Smooth muscle cell of the brain vasculature (primary cell): ENCODE measurements at places on chromosomes 7 and 10.

- no peak for DNase-seq
Measured at GRCh38 chr10:46543466-46544377, 12.7 kb downstream of the GPRIN2 start.

- DNase-seq, result no peak
Measured at GRCh38 chr7:48108959-48109847, 20.1 kb downstream of the UPP1 start.

DNA sequence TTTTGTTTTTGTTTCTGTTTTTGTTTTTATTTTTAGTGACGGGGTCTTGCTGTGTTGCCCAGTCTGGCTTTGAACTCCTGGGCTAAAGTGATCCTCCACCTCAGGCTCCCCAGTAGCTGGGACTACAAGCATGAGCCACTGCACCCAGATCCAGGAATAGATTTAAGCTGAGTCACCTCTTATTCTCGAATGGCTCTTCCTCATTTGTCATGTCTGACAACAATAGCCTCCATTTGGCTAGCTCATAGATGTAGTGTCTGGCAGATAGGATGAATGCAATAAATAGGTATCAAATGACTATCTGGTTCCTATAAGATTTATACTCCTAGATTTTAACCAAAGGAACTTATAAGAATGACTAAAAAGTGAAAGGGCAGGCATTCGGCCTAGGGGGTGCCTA, 172.9 kb downstream of the TMEM26 start:
- DNase-seq, result no peak

GRCh38 chr10:27710014-27710413, 35.6 kb downstream of the MKX start:
- DNase-seq, result no peak

- no peak for DNase-seq
Measured at GRCh38 chr10:29600821-29601220, 34.0 kb downstream of the SVIL start.

DNA sequence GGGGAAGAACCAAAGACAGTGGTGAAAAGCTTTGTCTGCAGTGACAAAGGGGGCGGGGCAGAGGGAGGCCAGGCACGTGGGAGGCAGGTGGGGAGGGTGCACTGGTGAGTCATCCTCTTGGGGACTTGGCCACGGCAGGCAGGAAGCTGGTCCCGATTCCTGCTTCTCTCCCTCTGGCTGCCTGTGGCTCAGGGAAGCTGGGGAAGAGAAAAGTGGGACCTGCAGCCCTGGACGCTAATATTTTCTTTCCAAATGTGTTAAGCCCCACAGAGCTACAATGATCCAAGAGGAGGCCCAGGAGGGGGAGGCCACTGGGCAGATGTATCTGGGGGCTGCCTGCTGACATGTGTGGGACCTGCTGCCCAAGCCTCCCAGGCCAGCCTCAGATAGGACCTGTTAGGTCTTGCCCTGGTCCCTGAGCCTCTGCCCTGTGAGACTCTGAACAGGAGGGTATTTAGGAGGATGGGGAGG, 231.8 kb downstream of the KCNMA1 start:
- no peak for DNase-seq

- DNase-seq, result no peak
Measured at GRCh38 chr10:102752266-102752930, 8.7 kb downstream of the WBP1L start.

- DNase-seq, result no peak
Measured at GRCh38 chr7:120394595-120394994, 121.6 kb downstream of the KCND2 start.

DNA sequence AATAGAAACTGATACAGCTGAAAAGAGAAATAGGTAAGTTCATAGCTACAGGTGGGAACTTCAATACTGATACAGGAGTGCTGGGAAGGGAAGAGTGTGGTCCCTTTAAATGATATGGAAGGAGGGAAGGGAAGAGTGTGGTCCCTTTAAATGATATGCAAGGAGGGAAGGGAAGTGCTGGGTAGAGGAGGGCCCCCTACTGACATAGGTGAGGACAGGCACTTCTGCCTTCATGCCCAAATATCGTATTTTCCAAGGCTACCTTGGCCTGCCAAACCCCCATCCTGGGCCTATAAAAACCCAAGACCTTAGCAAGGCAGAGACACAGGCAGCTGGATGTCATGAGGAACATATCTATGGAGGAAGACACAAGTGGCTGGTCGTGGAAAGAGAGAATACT, 92.3 kb downstream of the MAGI2 start:
- no peak for DNase-seq

GRCh38 chr7:109834851-109835250, 1256.1 kb upstream of the LRRN3 start:
- no peak for DNase-seq

DNA sequence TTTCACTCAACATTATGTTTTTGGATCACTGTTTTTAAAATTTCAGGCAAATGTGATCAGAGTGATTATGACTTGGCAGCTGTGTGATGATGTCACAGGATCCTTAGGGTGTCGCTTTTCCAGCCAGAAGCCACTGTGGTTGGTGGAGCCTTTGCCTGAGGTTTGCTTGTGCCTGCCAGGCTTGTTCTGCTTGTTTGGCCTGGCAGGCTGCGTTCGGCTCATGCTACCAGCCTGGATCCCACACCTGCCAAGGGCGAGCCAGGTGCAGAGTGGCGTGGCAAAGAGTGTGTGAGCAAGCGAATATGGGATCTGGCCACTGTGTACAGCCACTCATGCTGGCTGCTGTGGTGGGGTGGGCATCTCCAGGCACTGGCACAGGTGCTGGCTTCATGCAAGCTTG, 55.7 kb downstream of the ADK start:
- DNase-seq, result no peak

GRCh38 chr7:148395990-148396716, 194.4 kb upstream of the C7orf33 start:
- no peak for DNase-seq

DNA sequence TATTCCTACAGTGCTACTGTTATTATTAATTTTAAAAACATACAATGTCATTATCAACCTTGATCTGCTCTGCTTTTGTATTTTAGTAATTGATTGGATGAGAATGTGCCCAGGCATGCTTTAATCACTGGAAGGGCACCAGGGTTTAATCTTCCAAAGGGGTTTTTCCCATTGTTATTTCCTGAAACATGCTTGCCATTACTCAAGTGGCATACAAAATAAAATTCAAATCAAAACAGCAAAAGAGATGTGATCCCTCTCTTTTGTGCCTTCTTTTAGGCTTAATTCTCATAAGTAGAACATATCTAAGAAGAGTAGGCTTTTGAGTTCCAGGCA, 963.3 kb downstream of the LRMDA start:
- no peak for DNase-seq

GRCh38 chr7:100949227-100949932, at the start of gene MUC3A:
Gene MUC3A (plus strand): TSS chr7:100949534. CDS start chr7:100949625, 91 bp downstream.
- DNase-seq, result no peak

DNA sequence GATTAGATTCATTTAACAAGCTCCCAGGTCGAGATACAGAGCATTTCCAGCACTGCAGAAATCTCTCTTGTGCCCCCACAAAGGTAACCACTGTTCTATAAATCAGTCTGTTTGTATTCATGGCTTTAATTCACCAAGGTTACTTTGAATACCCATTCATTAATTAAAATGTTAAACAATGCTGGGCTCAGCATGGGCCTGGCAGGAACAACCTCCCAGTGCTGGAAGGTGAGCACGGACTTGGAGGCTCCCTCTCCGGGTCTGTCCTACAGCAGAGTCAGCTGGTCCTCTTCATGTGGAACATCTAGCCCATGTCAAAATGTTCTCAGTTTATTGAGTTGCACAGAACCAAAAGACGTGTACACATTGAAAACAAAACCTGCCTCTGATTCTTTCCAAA, 15.6 kb upstream of the EFCAB10 start:
- DNase-seq, result no peak

- DNase-seq, result no peak
Measured at GRCh38 chr10:71881647-71882355, 30.8 kb upstream of the PSAP start.

DNA sequence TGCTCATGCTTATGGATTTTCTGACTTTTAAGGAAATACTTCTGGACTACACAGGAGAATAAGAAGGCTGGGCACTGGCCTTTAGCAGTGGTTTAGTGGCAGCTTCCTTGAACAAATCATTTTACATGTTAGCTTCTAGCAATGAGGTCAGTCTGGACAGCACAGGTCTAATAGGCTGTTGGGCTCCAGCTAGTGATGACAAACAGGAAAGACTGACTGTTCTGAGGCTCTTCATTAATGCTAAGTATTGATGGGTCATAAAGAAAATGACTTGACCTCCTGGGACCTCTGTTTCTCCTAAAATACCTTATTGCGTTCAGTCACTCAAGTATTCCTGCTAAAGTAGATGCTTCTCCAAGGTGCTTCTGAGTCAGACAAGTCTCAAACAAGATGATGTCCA, 4.9 kb upstream of the RHOBTB1 start:
- DNase-seq, result no peak

DNA sequence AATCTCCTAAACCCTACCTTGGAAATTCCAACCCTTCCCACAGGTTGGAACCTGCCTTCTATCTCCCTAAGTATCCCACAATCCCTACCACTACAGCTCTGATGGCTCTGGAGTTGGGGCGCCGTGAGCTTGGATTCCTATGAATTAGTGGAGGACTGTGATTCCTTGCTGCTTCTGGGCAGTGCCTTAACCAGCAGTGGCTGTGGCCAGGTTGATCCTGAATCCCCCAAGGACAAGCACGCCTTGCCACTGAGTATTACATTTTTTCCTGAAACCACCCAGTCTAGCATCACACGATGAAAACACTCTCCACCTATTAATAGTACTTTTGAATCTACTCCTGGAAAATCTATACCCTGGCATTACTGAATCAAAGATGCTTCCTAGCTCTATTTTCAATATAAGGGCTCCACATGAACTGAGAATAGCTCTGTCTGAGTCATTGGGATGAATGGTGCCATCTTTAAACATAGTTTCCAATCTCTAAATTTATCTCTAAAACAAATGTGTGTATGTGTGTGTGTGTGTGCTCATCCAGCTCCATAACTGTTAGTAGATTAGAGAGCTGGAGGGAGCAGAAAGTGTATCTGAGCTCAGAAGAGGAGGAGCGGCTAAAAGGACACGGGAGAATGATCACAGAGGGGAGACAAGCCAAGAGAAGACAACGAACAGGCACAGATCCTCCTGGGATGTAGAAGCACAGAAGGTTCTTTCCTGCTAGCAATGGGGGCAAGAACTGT, 11.9 kb upstream of the INPP5F start:
- DNase-seq, result no peak

DNA sequence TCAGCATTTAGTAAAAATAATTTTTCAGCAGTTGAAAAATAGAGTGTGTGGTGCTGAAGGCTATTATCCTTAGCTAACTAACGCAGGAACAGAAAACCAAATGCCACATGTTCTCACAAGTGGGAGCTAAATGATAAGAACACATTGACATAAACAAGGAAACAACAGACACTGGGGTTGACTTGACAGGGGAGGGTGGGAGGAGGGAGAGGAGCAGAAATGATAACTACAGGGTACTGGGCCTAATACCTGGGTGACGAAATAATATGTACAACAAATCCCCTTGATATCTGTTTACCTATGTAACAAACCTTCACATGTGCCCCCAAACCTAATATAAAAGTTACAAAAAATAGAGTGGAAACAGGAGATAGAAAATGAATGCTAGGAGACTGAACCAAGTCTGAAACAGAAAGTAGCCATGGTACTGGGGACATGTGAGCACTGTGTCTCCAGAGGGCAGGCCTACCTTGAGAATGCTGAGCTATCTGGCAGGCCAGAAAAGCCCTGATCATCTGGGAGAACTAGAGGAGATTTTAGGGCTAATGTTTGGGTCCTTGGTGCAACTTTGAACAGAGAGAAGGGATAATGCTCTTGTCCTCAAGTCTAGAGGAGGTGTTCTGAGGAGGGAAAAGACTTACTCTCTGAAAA, 4.7 kb upstream of the EFCAB10 start:
- DNase-seq, result no peak

DNA sequence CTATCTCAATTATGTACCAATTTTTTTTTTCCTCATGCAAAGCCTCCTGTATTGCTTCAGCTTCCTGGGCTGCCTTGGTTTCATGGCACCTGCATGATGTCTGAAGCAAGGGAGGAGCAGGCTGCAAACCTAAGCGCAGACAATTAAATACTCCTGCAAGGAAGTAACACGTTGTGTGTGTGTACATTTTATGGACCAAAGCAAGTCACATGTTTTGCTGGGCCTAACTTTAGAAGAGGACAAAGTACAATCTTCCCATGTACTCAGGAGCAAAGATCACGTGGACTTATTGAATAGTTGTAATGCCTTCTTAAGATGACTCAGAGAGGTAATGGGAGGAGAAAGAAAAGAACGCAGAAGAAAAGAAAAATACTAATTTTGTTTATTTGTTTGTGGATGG, 944.0 kb upstream of the C7orf33 start:
- no peak for DNase-seq

DNA sequence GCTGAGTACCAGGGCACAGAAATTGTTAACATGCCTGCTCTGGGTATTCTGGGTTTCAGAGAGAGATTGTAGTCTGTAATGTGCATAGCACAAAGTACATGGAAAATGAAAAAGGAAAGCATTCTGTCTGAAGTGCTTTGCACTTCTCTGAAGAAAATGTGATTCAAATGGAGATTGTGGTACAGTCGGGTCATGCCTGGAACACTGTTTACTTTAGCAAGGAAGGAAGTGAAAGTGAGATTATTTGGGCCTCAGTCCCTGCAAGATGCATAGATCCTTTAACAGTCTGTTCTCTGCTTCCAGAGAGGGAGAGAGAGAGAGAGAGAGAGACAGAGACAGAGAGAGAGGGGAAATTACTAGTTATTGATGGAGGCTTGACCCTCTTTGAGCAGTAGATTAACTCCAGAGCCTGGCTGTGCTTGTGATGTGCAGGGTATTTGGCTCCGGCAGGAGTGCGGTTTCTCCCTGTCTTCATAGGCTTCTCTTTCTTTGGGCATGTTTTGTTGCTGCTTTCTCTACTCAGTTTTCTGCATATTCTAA, 5.4 kb downstream of the VWC2 start:
- DNase-seq, result no peak

- DNase-seq, result no peak
Measured at GRCh38 chr10:116632596-116633215, 12.0 kb downstream of the PNLIPRP2 start.

- DNase-seq, result no peak
Measured at GRCh38 chr10:24485304-24485703, 238.4 kb downstream of the ARHGAP21 start.

DNA sequence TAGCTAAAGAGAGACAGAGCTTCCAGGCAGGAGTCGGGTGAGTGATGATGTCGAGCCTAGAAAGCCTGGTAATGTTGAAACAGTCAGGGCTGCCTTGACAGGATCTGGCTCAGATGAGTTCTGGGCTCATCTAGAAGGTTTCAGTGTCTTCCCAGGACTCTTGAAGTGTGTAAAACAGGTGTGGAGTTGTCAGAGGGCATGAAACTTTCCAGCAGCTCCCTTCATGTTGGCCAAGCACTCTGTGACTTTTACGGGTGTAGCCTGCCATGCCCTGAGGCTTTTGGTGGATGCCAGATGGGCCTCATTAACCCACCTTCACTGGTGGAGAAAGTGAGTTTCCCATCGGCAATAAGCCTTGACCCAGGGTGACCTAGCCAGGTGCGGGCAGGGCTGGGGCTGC, 66.4 kb upstream of the PDCD4 start:
- DNase-seq, result no peak
